Keratinocyte (primary cell): ENCODE measurements at places on chromosomes 4 and X.

DNA sequence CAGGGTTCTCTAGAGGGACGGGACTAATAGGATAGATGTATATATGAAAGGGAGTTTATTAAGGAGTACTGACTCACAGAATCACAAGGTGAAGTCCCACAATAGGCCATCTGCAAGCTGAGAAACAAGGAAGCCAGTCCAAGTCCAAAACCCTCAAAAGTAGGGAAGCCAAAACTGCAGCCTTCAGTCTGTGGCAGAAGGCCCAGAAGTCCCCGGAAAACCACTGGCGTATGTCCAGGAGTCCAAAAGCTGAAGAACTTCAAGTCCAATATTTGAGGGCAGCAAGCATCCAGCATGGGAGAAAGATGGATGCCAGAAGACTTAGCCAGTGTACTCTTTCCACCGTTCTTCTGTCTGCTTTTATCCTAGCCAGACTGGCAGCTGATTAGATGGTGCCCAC lies 227.2 kb downstream of the KCTD8 start:
- DNase-seq: no peak

GRCh38 chrX:79645749-79646148 lies 278.6 kb upstream of the ITM2A start:
- no peak for DNase-seq

DNA sequence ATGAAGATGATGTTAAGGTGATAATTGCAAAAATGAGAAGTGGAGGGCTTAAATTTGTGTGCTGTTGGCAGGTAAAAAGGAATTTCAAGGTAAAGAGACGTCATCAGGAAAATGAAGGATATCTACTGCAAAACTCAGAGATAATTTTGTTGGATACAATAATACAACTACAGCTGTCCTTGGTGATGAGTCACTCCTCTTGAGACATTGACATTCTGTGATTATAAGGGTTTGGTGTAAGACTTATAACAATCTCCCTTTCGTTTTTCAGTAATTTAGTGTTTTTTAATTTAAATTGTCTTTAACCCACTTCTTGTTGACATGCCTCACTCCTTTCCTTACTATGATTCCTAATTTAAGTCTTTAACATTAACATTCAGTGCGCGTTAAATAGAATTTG lies 1074.1 kb upstream of the SLIT2 start:
- no peak for DNase-seq

GRCh38 chr4:786861-787300 lies 39.0 kb downstream of the CPLX1 start:
- DNase-seq: no peak

DNA sequence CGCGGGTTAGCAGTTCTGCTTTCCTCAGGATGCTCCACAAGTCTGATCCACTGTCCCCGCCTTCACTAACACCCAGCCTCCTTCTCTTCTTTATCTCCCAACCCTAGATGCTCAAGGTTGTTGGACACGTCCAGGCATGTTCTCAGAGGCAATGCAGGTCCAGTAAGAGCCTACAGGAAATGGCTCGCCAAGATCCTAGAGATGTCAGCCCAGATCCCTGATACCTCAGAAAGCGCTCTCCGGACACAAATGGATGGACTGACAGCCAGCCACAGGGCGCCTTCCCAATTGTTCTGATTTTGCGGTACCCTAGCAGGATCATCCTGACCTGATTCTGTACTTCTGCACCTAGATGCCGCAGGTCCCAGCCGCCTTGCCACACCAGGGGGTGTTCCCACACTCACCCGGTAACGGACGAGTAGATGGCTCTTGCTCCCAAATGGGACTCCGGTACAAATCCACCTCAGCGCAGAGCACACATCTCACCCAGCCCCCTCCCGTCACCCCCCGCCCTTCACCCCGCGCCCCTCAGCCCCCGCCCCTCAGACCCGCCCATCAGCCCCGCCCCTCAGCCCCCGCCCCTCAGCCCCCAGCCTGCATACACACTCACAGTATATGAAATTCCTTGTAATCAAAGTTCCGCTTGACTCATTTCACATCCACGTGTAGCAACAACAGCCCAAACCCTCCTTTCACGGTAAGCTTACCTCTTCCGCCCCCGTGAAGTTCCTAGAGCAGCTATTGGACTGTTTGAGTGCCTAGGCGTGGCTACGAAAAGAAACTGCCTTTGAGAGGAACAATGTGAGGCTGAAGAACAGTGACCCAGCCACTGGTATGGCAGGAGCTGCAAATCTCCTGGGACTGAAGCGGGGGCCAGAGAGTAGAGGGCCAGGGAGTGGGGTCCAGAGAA lies at the start of gene EDA2R:
EDA2R (minus strand) TSS at position 488 of the 910 bp plus-strand sequence. CDS start 23,058 bp downstream, outside the sequence.
- peak; percentile 63 for DNase-seq

DNA sequence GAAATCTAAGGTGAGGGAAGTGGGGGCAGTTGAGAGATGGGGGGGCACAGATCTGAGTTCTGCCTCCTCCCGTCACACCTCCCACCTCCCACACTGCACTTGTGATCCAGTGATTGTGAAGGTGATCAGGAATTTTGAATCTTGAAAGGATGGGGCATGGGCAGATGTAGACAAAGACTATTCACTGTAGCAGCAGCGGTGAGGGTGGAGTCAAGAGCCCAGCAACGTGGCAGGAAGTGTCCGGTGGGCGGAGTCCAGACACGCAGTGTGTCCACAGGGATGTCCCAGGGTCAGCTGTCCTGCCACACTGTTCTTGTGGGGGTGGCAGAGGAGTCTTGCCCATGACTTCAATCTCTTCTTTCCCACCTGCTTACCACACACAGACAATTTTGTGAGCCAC lies 330.5 kb upstream of the GALNT7 start:
- DNase-seq: no peak

DNA sequence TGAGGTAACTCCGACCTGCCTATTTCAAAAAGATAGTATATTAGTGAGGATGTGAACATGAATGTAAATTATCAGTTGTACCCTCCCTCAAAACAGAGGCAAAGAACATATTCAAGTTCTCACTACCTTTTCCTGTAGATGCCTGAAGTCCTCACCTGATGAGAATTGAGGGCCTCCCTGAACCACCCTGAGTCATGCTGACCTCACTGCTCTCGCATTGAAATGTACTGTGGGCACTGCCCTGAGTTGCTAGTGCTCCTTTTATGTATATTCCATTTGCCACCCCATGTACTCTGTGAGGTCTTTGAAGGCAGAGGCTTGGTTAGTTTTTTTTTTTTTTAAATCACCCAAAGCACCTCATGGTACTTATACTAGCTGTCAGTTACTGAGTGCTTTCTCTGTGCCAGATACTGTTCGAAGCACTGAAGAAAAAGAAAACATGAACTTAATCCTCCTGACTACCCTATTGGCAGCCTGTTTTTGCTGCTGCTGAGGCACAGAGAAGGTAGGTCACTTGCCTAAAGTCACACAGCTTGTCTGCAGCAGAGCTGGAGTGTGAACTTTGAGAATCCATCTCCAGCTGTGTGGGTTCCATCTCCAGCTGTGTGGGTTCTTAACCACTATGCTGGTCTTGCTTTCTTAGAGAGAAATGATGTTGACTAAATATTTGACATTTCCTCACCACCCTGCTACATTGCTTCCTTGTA lies 253.1 kb upstream of the GPC4 start:
- DNase-seq: no peak

- no peak for DNase-seq
These were observed 159.0 kb downstream of the CHIC2 start for GRCh38 chr4:53905276-53905940.

GRCh38 chrX:30577362-30577991 lies at the start of gene TASL:
TSS of gene TASL (minus strand) at chrX:30577766. CDS start at chrX:30560355, 17,411 bp downstream.
- DNase-seq: no peak

DNA sequence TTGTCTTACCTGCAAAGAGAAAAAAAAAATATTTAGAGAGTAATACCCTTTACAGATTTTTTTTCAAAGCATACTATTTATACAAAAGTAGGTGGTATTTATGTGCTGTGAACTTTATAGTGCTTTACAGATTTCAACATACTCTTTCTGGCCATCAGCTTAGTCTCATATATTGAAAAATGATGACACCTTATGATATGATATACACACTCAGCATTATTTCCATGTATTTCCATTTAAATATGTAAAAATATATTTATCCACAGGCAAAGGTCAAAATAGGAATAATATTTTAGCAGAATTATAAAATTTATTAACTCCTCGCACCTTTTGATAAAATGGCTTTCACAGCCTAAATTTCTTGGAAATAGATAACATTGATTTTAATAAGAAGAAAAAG lies 815.8 kb upstream of the EPHA5 start:
- DNase-seq: no peak

DNA sequence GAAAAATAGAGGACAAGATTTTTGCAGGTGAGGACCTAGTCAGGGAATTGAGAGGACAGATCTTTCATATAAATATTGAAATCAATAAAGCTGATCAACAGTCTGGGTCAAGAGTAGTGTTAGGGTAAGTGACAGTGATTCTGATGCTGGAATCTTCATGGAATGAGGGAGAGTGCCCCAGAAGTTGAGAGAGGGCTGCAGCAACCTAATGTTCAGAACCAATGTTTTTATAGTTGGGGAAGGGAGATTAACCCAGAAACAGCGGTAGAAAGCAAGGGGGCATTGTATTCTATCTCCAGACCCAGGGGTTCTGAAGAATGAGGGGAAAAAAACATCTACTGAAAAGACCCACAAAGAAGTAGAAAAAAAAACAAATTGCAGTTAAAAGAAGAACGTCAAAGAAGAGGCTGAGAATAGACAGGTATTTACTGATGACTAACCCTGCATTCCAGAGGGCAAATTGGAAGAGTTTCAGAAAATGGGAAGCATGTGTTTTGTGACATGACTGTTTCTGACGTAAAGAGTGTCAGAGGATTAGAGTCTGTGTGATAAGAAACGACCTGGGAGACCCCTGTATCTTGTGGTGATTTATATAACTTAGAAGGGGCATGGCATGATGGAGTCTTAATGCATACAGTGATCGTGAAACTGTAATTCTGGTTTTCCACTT lies 819.6 kb upstream of the EPHA5 start:
- no peak for DNase-seq

DNA sequence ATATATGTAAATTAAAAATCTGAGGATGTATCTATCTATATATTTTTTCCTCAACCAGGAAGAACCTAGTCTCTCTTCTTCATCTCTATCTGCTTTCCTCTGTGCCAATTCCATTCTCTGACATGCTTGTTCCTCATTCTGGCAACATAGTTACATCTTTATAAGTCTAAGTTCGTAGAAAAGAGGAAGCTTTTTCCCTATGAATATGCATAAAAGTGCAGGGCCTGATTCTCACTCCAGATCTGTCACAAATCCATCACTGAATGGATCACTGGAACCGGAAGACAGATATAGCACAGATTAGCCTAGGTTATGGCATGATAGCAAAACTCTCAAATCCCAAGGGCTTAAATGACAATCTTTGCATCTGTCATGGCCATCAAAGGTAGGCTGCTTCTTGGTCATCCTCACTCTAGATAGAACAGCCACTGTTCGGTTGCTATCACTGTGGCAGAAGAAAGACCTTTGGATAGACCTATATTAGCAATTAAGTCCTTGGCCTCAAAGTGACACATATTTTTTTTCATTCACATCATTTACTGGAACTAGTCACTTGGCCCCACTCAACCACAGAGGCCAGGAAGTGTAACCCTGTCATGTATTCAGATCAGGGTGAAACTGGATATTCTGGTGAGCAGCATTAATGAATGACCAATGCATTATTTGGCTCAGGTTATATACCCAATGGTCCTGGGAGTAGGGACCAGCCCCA lies 22.2 kb downstream of the DTHD1 start:
- DNase-seq: no peak

DNA sequence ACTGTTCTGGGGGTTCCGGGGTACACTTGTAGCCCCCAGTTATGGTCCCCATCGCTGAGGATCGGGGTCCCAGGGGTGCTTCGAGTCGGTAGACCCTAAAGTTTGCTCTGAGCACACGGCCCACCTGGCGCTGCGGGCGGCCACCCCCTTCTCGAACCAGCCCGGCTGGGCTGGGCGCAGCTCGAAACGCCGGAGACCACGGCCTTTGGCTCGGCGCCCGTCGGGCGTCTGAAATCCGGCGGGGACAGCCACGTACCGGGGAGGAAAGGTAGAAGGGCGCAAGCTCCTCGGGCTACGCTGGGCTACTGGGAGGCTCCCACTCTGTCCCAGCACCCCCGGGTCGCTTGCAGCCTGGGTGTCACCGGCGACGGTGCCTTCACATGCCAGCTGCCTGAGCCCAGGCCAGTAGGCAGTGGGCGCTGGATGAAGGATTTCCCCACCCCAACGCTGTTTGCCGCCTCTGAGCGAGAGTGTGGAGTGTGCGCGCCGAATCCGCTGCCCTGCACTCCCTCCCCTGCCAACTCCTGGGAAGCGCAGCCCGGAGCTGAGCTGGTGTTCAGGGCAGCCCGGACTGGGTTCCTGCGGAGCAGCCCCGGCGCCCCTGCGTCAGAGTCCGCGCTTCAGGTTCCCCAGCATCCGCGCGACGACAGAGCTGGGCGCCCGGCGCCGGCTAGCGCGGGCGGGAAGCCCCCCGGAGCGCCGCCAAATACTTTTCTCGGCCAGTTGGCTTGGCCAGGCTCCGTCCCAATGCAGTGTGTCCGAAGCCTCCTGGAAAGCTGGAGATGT lies 637 bp downstream of the MAMLD1 start:
- no peak for DNase-seq

- no peak for DNase-seq
These were observed 232.2 kb downstream of the IDS start for GRCh38 chrX:149272690-149273463.

DNA sequence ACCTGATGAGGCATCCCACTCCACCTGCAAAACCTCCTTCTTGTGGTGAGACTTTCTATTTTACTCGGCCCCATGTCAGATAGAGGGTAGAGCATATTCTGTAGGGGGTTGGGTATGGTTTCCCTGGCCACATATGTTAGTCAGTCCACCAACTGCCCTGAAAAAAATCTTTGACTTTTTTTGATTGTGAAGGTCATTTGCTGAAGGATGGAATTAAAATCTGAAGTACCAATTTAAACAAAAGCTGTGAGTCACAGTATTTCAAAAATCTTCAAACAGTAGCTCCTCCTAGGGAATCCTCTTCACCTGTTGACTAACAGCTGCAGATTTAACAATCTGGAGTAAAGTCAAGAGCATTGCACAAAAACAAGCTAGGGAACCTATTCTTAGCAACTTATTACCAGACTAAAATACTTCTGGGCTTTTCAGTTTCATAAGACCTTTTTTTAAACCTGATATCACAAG lies 8.0 kb upstream of the CCDC110 start:
- no peak for DNase-seq
